Activated T-cell treated with anti-CD3 and anti-CD28 coated beads for 1 hour (primary cell): ENCODE measurements at places on chromosomes 1 and 21.

GRCh38 chr1:30407865-30408580, 315.4 kb downstream of the MATN1 start:
- no peak for DNase-seq

GRCh38 chr1:17207966-17208418, 3.1 kb downstream of the PADI1 start:
- DNase-seq, result peak; percentile 7

- no peak for DNase-seq
These were observed 192.7 kb upstream of the ZNHIT6 start for GRCh38 chr1:85900921-85901320.

- DNase-seq, result no peak
These were observed 18.1 kb upstream of the EPS8L3 start for GRCh38 chr1:109781806-109782205.

DNA sequence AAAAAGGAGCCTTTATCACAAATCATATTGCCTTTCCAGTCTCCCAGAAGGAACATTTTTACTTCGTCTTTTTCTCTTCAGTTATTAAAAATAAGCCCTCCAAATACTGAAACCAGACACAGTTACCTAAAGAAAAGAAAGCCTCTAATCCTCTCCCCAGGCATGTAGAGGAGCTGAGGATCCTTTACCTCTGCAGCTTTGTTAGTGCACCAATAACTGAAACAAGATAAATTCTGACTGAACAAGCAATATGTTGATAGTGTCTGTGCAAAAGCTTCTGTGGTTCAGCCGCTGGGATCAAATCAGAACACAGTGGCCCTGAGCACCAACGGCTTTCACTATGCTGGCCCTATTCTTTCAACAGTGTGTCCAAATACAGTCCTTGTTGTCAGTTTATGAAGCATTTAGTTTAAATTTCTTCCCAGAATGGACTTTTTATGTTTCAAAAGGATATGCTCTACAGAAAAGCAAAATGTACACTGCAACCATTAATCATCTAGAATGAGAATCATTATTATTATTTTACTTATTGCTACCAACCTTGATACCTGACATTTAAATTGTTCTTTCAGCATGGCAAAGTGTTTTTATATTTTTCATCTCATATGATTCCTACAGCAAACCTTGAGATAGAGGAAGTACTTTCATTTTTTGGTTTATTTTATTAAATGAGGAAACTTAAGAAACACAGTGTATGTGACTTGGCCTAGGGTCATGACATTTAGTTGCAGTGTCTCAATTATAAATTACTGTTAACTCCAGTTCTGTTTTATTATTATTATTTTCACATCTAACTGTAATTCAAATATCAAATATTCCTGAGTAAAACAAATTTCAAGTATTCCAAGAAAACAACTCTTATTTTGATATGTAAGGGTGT, 217.9 kb downstream of the NEGR1 start:
- DNase-seq, result no peak

- DNase-seq, result no peak
These were observed 50.7 kb upstream of the RHOU start for GRCh38 chr1:228684607-228685006.

DNA sequence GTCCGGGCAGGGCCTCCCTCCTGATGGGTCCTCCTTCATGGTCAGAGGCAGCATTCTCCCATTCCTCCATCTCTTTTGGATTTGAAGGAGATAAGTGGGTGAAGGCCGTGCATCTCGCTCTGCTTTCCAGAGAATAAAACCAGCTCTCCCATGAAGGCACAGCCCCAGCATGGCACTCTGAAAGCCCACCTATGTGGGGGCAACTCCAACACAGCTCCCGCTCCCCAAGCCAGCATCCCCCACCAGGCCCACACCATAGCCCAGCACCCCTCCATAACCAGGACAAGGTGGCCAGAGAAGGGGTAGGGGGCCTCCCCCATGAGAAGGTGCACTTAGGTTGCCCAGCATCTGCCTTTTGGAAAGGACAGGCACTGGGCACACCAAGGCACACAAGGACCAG, 112.2 kb downstream of the PDE9A start:
- DNase-seq, result no peak

DNA sequence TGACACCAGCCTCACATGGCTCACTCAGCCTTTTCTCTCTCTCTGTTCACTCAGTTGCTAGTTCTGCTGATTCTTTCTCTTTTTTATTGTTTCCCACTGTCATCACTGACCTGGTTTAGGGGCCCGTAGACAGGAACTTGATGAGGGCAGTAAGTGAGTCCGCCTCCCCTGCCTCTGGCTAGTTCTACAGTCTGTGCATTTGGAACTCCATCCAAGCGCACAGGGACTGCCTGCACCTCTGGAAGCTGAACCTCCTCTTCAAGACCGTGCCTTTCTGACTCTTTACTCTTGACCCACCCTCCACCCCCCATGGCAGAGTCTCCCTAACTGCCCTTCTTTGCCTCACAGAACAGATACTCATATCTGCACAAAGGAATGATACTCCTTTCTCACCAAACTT, 4.2 kb downstream of the TENT5C start:
- no peak for DNase-seq

GRCh38 chr1:99682291-99682751, 36.4 kb downstream of the PALMD start:
- DNase-seq, result no peak

DNA sequence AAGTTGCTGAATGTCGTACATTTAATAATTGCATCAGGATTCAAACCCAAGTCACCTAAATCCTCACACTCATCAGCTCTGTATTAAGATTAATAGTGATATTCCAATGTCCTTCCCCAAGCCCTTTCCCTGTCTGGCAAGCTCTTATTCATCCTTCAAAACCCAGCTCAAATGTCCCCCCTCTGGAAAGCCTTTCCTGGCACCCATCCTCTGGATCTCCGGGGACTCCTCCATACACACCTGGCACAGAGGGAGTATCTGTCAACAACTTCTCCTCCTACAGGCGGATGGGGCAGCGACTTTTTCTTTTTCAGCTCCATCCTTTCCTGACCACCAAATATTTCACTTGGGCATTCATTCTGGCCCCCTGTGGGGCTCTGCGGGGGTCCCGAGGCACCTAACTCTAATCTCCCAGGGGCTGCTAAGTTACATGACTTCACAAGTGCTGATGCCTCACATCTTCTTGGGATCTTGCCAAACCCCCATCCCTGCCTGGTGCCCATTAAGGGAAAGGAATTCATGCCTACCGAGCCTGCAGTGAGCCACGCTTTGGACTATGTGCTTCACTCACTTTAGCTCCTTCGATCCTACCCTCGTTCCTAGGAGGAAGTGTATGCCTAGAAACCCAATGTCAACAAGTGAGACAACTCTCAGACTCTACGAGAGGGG, 15.2 kb downstream of the TINAGL1 start:
- no peak for DNase-seq

GRCh38 chr1:58783090-58783992, 506 bp downstream of the JUN start:
- peak; percentile 39 for DNase-seq

GRCh38 chr1:9699361-9699760, 47.8 kb downstream of the PIK3CD start:
- no peak for DNase-seq
